Activated T-cell treated with anti-CD3 and anti-CD28 coated beads, Interleukin-2, amount 50 U/mL, for 24 hours (primary cell): ENCODE measurements at places on chromosomes 12 and 14.

DNA sequence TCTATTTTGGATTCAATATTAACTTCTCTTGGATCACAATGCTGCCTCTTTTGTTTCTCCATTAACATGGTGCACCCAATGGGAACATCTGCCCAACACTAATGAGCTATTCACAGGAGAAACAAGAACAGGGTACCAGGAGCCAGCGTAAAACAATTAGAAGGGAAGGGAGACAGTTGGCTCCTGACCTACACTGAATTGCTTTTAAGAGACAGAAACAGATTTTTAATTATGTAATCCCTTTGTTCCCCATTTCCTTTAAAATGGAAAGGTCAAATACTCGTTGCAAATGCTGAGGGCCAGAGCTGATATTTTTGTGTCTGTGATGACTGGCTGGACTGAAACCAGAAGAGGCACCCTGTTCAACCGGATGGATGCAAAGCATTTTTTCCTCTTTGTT lies 108.3 kb downstream of the SEC23A start:
- DNase-seq: no peak

- no peak for DNase-seq
Observed at GRCh38 chr12:101597164-101597563, 2.4 kb downstream of the MYBPC1 start.

- no peak for DNase-seq
Observed at GRCh38 chr12:119301379-119301778, 33.1 kb upstream of the CCDC60 start.

- DNase-seq: no peak
Observed at GRCh38 chr12:132631666-132632065, 13.1 kb downstream of the P2RX2 start.

GRCh38 chr12:18108611-18109010 lies 18.6 kb upstream of the RERGL start:
- no peak for DNase-seq

DNA sequence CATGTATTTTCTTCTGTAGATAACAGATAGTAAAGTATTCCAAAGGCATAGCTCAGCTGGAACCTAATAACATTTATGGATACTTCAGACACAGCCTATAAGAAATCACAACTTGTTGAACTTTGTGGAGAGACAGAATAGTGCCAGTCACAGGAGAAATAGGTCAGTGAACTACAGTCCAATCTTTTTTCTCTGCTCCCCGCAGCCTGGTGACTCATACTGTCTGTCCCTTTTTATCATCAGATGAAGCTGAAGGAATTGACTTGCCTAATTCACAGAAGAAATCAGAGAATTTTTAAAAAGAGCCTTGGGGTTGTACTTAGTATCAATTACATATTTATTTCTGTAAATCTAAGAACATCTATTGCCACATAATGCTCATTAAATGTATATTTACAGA lies 222.3 kb downstream of the ALG10 start:
- DNase-seq: no peak
